CD4-positive, alpha-beta T cell treated with Interleukin-4 for 1 hour (primary cell): ENCODE measurements at places on chromosomes 3 and 15.
A peak's percentile ranks its signal among the peaks of the same experiment; 100 is the strongest.

DNA sequence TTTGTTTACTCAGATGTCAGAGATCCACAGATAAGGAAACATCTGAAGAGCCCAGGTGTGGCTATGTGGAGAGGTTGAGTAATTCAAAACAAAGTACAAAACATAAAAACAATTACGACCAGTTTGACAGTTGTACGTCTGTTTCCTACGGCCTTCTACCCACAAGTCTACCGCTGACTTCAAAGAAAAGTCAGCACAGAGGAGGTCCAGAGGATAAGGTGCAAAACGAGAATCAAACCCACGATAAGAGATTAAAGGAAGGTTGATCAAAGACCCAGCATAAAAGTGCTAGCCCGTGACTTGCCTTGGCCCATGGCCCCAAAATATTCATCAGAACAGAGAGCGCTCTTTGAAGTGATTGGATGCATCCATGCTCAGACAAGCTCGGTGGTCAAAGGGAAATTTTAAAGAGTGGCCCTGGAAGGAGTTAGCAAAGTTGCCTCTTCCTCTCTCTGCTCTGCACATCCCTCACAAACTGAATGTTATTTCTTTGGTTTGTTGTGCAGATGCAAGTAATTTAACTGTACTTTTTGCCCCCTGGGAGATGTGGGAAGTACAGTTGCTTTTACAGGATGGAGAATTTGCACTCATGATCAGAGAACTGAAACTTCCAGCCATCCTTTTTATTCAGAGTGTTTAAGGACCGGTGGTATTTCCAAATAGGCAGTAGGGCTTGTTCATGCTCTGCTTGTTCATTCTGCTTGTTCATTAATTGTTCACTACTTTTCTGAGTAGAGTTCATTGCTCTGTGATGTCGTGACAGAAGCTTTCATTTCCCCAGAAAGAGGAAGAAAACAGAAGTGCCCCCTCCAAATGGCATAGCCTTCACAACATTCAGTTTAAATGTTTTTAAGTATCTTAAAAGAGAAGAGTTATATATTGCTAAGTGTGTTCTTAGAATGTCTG lies 31.1 kb downstream of the MME start:
- no peak for DNase-seq

GRCh38 chr3:54733106-54734006 lies 194.5 kb downstream of the LRTM1 start:
- no peak for DNase-seq

GRCh38 chr3:2148561-2149340 lies 50.1 kb downstream of the CNTN4 start:
- DNase-seq: no peak

DNA sequence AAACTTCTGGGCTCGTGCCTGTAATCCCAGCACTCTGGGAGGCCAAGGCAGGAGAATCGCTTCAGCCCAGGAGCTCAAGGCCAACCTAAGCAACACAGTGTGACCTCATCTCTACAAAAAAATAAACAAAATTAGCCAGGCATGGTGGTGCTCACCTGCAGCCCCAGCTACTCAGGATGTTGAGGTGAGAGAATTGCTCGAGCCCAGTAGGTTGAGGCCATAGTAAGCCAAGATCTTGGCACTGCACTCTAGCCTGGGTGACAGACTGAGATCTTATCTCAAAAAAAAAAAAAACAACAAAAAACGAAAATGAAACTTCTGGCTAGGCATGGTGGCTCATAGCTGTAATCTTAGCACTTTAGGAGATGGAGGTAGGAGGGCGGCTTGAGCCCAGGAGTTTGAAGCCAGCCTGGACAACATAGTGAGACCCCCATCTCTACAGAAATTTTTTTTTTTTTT lies 53.7 kb downstream of the PIK3CB start:
- DNase-seq: peak; percentile 64

DNA sequence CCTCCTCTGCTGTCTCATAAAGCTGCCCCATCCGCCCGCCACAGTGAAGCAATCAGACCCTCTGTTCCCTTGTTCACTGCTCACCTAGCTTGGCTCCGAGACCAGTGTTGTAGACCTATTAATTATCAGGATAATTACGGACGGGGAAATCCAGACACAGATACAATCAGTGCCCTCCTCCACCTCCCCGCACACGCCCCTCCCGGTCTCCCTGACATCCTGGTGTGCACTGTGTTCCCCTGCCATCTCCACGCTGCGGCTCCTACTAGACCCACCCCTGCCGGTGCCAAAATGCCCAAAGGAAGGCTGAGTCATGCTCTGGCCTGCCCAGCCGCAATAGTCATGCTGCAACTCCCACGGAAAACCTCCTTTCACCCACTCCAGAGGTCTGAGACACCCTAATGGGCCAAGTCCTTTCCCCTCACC lies 277.3 kb upstream of the TLE3 start:
- DNase-seq: no peak
